ENCODE measurements at places on chromosomes 2 and 18. TPM values are rescaled to one million over a fixed set of nuclear protein-coding genes. Genes with fewer than 3 reads are reported as not detected.

The APCDD1 gene
- total RNA-seq = not detected

The AOX1 gene
- 5.1 TPM for total RNA-seq

The CLEC4F gene
- total RNA-seq = not detected

The PROC gene
- total RNA-seq = 5.8 TPM

The EFHD1 gene
- 15.0 TPM for total RNA-seq

The ATL2 gene
- total RNA-seq = 66.4 TPM

The KYNU gene
- total RNA-seq = 44.5 TPM

The LAMA3 gene
- total RNA-seq = 44.4 TPM

The HNMT gene
- 16.6 TPM for total RNA-seq

- no peak overlapping the region for H3K27ac ChIP-seq
- no peak for DNase-seq
- no peak overlapping the region for H3K4me3 ChIP-seq
- no peaks in the 10 kb centered on the region for H3K4me1 ChIP-seq
- peaks cover 13% of the 10 kb centered on the region for H3K27me3 ChIP-seq
Observed at GRCh38 chr18:62609764-62610163, 86.9 kb downstream of the ZCCHC2 start.

GRCh38 chr2:148450531-148450930 is 194.0 kb upstream of the EPC2 start:
- no peaks in the 10 kb centered on the region for H3K36me3 ChIP-seq
- no peak overlapping the region for H3K27ac ChIP-seq
- no peak overlapping the region for H3K4me3 ChIP-seq
- DNase-seq = no peak
- H3K27me3 ChIP-seq = no peaks in the 10 kb centered on the region

- H3K4me1 ChIP-seq = no peaks in the 10 kb centered on the region
- DNase-seq = no peak
- no peak overlapping the region for H3K4me3 ChIP-seq
- H3K36me3 ChIP-seq = peaks cover 11% of the 10 kb centered on the region
- no peak overlapping the region for H3K27ac ChIP-seq
- H3K27me3 ChIP-seq = no peaks in the 10 kb centered on the region
Observed at GRCh38 chr2:43542285-43542933, 53.4 kb downstream of the THADA start.

GRCh38 chr18:34626404-34627136 is 83.5 kb upstream of the DTNA start:
- H3K36me3 ChIP-seq = no peaks in the 10 kb centered on the region
- no peak overlapping the region for H3K4me3 ChIP-seq
- no peak for DNase-seq
- no peaks in the 10 kb centered on the region for H3K4me1 ChIP-seq
- H3K27me3 ChIP-seq = no peaks in the 10 kb centered on the region

DNA sequence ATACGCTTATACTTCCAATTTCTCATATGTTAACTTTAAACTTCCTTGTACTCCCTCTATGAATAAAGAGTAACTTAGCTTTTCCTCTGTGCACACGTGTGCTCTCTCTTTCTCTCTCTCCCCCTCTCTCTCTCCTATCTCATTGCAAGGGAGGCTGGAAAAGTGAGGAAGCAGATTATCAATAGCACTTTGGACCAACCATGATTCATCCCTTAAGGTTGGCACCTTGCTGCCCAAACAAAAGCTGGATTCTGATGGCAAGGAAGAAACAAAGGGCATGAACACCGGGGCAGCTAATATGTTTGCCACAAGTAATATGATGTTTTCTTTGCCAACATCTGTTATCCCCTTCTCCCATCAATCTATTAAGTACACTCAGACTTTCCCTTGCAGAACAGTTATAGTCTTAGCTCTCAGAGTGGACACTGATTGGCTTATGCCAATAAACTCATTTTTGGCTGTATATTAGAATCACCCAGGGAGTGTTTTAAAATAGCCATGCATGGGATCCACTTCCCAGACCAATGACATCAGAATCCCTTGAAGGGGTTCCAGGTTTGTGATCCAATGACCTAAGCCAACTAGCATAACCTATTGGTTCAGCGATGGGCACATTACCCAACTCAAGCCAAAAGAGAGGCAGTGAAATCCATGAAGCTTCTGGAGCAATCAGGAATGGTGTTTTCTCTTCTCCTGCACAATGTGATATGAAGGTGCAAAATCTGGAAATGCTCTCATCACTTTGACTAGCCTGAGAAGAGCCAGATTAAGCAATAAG is 60.3 kb downstream of the MREG start:
- DNase-seq = no peak
- H3K27ac ChIP-seq = no peak overlapping the region
- no peaks in the 10 kb centered on the region for H3K27me3 ChIP-seq

DNA sequence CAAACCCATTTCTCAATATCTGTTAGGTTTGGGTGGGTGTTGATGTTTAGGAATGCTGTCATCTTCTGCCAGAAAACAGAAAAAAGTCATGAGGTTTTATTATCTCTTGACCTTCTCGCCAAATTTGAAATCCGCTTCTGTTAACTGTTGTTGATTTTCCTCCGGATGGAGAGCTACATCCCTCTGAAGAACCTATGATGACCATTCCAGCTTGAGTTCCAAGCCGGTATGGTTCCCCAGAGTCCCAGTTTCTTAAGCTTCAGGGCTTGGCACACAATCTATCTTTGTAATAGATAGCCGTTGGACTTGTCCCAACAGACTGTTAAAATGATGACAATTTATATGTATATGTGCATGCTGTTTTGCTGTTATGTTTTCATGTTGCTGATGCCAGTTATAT is 1201.0 kb downstream of the LRP1B start:
- no peak overlapping the region for H3K4me3 ChIP-seq
- H3K27me3 ChIP-seq = no peaks in the 10 kb centered on the region
- H3K27ac ChIP-seq = no peak overlapping the region
- H3K4me1 ChIP-seq = no peaks in the 10 kb centered on the region
- no peaks in the 10 kb centered on the region for H3K36me3 ChIP-seq

DNA sequence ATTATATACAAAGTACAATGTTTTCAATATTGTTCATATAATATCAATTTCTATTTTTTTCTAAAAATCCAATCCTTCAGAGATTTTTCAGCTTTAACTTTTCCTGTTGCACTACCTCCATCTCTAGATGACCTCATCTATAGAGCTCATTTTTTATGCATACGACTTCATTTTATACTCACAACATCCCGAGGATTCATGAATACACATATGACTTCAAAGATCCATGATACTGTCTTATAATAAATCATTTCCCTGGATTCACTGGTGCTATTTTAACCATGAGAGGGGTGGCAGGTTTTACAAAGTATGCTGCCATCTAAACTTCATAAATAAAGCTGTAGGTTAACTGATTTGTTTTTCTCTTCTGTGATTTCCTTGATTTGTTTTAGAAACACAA is 694.6 kb downstream of the EPHA4 start:
- DNase-seq = no peak
- no peak overlapping the region for H3K4me3 ChIP-seq
- H3K36me3 ChIP-seq = no peaks in the 10 kb centered on the region
- no peaks in the 10 kb centered on the region for H3K27me3 ChIP-seq
- H3K27ac ChIP-seq = no peak overlapping the region

- peaks cover 53% of the 10 kb centered on the region for H3K4me1 ChIP-seq
- no peak overlapping the region for H3K4me3 ChIP-seq
- H3K36me3 ChIP-seq = no peaks in the 10 kb centered on the region
- peak; percentile 60 for DNase-seq
- peak overlapping the region; percentile 53 for H3K27ac ChIP-seq
Observed at GRCh38 chr2:98459496-98460175, 15.0 kb downstream of the INPP4A start.

GRCh38 chr2:28161466-28161865 is 231.2 kb upstream of the FOSL2 start:
- no peaks in the 10 kb centered on the region for H3K27me3 ChIP-seq
- H3K36me3 ChIP-seq = no peaks in the 10 kb centered on the region
- H3K4me1 ChIP-seq = no peaks in the 10 kb centered on the region
- no peak overlapping the region for H3K27ac ChIP-seq
- no peak for DNase-seq

GRCh38 chr2:223863491-223863890 is 26.1 kb upstream of the AP1S3 start:
- no peak overlapping the region for H3K27ac ChIP-seq
- H3K27me3 ChIP-seq = no peaks in the 10 kb centered on the region
- H3K4me1 ChIP-seq = peaks cover 45% of the 10 kb centered on the region
- no peak overlapping the region for H3K4me3 ChIP-seq

DNA sequence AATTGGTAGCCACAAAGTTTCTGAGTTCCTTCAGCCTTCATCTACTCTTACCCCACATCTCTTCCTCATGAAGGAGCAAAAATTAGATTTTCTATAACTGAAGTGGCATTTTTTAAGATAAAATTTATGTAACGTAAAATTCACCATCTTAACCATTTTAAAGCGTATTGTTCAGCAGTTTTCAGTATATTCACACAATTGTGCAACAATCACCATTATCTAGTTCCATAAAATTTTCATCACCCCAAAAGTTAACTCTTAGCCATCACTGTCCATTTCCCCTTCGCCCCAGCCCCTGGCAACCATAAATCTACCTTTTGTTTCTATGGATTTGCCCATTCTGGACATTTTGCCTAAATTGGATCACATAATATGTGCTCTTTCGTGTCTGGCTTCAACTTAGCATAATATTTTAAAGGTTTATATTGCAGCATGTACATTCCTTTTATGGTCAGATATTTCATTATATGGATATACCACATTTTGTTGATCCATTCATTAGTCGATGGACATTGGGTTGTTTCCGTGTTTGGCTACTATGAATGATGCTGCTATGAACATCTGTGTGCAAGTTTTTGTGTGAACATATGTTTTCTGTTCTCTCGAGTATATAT is 44.6 kb downstream of the ATIC start:
- no peak overlapping the region for H3K27ac ChIP-seq
- no peak overlapping the region for H3K4me3 ChIP-seq
- H3K36me3 ChIP-seq = no peaks in the 10 kb centered on the region

- H3K27me3 ChIP-seq = no peaks in the 10 kb centered on the region
- no peak overlapping the region for H3K4me3 ChIP-seq
- H3K27ac ChIP-seq = no peak overlapping the region
- no peaks in the 10 kb centered on the region for H3K36me3 ChIP-seq
- no peak for DNase-seq
Observed at GRCh38 chr2:184564092-184564491, 34.2 kb upstream of the ZNF804A start.

DNA sequence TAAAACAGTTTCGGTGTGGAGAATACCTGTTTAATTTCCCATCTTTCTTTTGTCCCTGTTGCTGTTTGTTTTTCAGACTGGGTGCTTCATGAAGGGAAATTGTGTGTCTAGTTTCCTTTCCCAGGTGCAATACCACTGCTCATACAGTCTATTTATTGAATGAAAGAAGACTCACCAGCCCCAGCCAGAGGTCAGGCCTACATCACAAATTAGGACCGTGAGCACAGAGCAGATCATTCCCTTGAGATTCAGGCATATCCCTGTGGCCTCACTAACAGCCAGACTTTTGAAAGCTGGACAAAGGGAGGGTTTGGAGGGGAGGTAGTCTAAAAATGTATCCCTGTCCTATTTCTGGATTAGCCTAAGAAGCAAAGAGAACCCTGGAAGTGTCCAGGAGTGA is 278.9 kb downstream of the IRS1 start:
- H3K27me3 ChIP-seq = no peaks in the 10 kb centered on the region
- H3K4me1 ChIP-seq = no peaks in the 10 kb centered on the region
- H3K4me3 ChIP-seq = no peak overlapping the region
- no peaks in the 10 kb centered on the region for H3K36me3 ChIP-seq
- H3K27ac ChIP-seq = no peak overlapping the region

GRCh38 chr2:60486551-60486950 is 66.9 kb downstream of the BCL11A start:
- no peak overlapping the region for H3K27ac ChIP-seq
- no peak overlapping the region for H3K4me3 ChIP-seq
- peaks cover 95% of the 10 kb centered on the region for H3K27me3 ChIP-seq
- no peaks in the 10 kb centered on the region for H3K4me1 ChIP-seq
- no peak for DNase-seq
